ENCODE measurements at places on chromosomes 2 and 18. TPM values are rescaled to one million over a fixed set of nuclear protein-coding genes. Genes with fewer than 3 reads are reported as not detected.

- no peak for DNase-seq
Measured at GRCh38 chr2:118856978-118857676, 9.7 kb upstream of the EN1 start.

CNTNAP5 gene
- 41.0 TPM for total RNA-seq

- no peak for DNase-seq
Measured at GRCh38 chr2:162749994-162750393, 88.6 kb downstream of the KCNH7 start.

RBM45 gene
- 31.2 TPM for total RNA-seq

GRCh38 chr2:186486651-186487647 is 889 bp downstream of the ZC3H15 start:
- DNase-seq: no peak

Data from occipital lobe (tissue), 3 donors.